Lung microvascular endothelial cell (primary cell): ENCODE measurements at places on chromosomes 12 and 14. TPM values are rescaled to one million over a fixed set of nuclear protein-coding genes. Genes with fewer than 3 reads are reported as not detected.

The SYNE3 gene
- 12.0 and 12.5 TPM in 2 replicates for total RNA-seq

The CLEC4D gene
- not detected in 2 replicates for total RNA-seq

The RGS6 gene
- total RNA-seq = not detected in 2 replicates

The PTPN21 gene
- 2.8 and 5.2 TPM in 2 replicates for total RNA-seq

The MIP gene
- total RNA-seq = under 0.01 and 0.40 TPM in 2 replicates

The KITLG gene
- 1.8 and 10.7 TPM in 2 replicates for total RNA-seq

The FAM234B gene
- 6.5 and 13.9 TPM in 2 replicates for total RNA-seq

The DBX2 gene
- total RNA-seq = not detected in 2 replicates

The SMIM10L1 gene
- total RNA-seq = 4.6 and 6.7 TPM in 2 replicates

The OR4E2 gene
- not detected in 2 replicates for total RNA-seq

The GNB3 gene
- total RNA-seq = 0.22 and 0.40 TPM in 2 replicates
